ENCODE measurements at places on chromosomes 1 and 21. TPM values are rescaled to one million over a fixed set of nuclear protein-coding genes. Genes with fewer than 3 reads are reported as not detected.

RORC gene
- total RNA-seq, result 0.05 TPM

ACKR1 gene
- not detected for total RNA-seq

TMEM269 gene
- total RNA-seq, result 0.15 TPM

GUCA2A gene
- total RNA-seq, result not detected

C21orf58 gene
- 5.7 TPM for total RNA-seq

KRTAP19-3 gene
- not detected for total RNA-seq

SLC37A1 gene
- total RNA-seq, result 3.3 TPM

AADACL3 gene
- not detected for total RNA-seq

DNAJC28 gene
- 0.34 TPM for total RNA-seq

SLC9C2 gene
- total RNA-seq, result not detected

FDPS gene
- total RNA-seq, result 162 TPM

MCOLN3 gene
- 3.8 TPM for total RNA-seq

USH2A gene
- total RNA-seq, result not detected

ATP1A2 gene
- total RNA-seq, result 0.10 TPM

PEAR1 gene
- total RNA-seq, result 7.2 TPM

KRTAP20-2 gene
- total RNA-seq, result not detected

FCRL5 gene
- 0.03 TPM for total RNA-seq

JMJD4 gene
- 29.9 TPM for total RNA-seq

S100A8 gene
- not detected for total RNA-seq

OR2T6 gene
- total RNA-seq, result not detected

KCNE2 gene
- total RNA-seq, result not detected

TBX19 gene
- total RNA-seq, result 0.35 TPM

OLIG2 gene
- not detected for total RNA-seq

STUM gene
- total RNA-seq, result not detected

Data from A549 treated with Mapracorat at 1 μM for 4 hours (cell line).